Tongue (tissue), 3 donors: ENCODE measurements at places on chromosomes 3 and 15.

GRCh38 chr3:175150812-175151401, 291.8 kb downstream of the NAALADL2 start:
- peak; percentile 2 for DNase-seq

DNA sequence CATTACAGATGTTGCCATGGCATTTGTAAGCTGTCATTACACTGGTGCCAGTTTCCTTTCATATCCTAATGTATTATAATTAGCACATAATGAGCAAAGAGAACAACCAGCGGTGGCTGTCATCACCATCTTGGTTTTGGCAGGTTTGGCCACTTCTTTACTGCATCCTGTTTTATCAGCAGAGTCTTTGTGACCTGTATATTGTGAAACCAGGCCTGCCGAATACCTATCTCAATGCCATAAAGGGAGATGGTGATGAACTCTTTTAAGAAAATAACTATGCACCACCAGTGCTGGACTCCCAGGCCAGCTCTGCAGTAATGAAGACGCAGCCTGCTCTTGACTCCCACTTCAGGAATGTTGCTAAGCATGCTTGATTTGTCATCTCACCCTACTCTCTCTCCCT, 458.1 kb upstream of the NR2F2 start:
- no peak for DNase-seq

DNA sequence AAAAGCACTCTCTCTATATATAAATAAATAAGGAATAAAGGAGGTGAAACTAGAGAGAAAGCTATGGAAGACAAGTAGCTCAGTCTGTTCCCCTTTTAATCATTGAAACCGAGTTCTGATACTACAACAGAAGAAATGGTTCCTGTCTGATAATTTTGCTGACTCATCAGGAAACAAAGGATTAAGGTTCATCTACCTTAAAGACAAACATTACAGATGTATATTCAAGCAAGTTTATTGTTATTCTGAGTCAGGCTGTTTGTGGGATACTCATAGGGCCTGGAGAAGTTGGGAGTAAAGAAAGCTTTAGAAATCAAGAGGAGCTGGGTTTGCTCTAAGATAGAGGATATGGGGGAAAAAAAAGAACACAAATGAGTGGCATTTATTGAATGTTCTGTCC, 566.0 kb downstream of the ROBO2 start:
- DNase-seq, result no peak

- no peak for DNase-seq
These were observed 17.7 kb downstream of the TOPAZ1 start for GRCh38 chr3:44259404-44259803.

- no peak for DNase-seq
These were observed 125.2 kb upstream of the CCNL1 start for GRCh38 chr3:157285141-157285540.

DNA sequence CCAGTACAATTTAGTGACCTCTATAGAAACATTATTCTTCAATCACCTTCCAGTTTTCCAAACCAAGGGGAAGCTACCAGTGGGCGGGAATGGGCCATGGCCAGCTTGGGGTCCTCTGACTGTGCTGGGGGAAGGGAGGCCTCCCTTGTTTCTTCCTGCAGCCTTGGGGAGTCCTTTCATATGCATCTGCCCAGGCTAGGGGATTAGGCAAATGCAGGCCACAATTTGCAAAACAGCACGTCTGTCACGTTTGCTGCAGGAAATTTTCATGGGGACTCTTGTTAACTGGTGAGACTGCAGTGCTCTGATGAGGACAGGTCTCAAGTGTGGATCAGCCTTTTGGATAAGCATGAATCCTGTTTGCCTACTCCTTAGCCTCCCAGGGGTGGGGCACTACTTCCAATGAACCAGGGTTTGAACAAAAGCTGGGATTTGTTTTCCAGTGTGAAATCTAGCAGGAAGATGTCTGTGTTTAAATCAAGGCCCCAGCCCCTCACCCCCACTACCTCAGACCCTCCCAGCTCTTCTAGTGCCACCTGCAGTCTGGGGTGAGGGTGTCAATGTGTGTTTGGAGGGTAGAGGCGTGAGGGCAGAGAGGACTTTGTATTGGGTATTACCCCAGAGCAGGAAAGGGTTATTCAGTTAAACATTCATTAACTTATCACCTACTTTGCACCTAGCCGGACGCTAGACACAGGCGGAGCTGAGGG, 219.9 kb downstream of the OPA1 start:
- DNase-seq, result no peak

DNA sequence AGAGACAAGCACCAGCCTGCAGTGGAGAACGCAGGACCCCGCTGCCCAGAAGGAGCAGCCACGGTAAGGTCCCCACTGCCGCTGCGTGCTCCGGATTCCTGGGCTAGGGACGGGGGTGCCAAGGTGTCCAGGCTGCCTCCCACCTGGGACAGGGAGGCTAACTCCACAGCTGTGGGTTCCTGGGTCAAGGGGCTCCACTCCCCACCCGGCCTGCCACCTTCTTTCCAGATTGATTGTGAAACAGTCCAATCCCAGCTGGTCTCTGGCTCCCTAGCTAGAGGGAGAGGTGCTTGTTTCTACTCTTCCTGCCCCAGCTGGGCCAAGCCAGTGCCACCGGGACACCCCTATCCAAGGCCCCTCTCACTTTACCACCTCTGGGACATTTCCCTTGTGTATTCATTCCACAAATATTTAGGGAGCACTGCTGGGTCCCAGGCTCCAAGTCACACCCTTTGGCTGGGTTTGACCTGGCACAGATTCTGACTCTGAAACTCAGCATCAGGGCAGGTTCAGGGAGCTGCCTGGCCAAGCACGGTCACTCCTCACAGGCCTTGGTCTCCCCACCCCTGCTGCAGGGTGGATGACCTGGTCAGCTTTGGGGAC, 1.9 kb downstream of the PAK6 start:
- no peak for DNase-seq

DNA sequence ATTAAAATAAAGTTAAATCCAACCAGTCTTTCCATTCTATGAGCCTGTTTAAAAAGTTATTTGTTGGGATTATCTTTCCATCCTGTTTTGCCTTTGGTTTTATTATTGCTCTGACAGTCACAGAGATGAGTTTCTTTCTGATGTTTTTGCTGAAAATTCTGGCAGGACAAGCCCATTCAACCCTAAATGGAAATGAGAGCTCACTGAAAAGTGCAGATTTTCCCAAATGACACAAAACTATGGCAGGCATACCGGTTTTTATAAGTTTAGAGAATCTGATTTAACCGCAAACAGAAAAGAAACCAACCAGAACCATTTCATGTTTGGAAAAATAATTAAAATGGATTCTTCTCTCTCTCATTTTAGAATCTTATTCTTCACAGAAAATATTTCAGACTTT, 238.1 kb upstream of the SGO1 start:
- peak; percentile 26 for DNase-seq

GRCh38 chr3:101193957-101194356, 126.4 kb downstream of the IMPG2 start:
- no peak for DNase-seq

GRCh38 chr3:112860898-112861297, 14.2 kb upstream of the CD200R1L start:
- DNase-seq, result no peak
